Osteocyte (in vitro differentiated cells): ENCODE measurements at places on chromosomes 12 and 14. TPM values are rescaled to one million over a fixed set of nuclear protein-coding genes. Genes with fewer than 3 reads are reported as not detected.

Gene MYF5
- not detected in 2 replicates for total RNA-seq

Gene BICD1
- total RNA-seq, result 42.7 and 47.6 TPM in 2 replicates

DNA sequence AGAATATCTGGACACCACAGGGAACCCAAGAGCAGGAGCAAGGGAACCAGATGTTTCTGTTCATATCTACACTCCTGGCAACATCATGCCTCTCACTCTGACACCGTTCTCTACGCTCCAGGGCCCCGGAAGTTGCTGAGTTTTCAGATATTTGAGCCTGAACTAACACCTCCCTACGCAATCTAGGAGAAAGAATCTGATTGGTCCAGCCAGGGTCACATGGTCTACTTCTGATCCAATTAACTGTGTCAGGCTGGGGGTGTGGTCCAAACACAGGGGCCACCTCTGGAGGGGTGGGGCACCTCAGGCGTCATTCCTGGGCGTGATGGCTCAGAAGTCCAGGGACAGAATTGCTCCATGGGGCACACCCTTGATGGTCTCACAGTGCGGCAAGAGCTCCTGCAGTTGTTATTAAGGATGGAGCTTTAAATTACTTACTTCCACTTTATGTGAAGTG lies 165.5 kb downstream of the PTPN11 start:
- no peak for DNase-seq

Gene CSRP2
- total RNA-seq, result 50.4 and 53.7 TPM in 2 replicates

Gene SYT1
- total RNA-seq, result 0.59 and 1.7 TPM in 2 replicates
